Suppressor macrophage treated with lipopolysaccharide for 4 hours (primary cell): ENCODE measurements at places on chromosomes 1 and 21.

DNA sequence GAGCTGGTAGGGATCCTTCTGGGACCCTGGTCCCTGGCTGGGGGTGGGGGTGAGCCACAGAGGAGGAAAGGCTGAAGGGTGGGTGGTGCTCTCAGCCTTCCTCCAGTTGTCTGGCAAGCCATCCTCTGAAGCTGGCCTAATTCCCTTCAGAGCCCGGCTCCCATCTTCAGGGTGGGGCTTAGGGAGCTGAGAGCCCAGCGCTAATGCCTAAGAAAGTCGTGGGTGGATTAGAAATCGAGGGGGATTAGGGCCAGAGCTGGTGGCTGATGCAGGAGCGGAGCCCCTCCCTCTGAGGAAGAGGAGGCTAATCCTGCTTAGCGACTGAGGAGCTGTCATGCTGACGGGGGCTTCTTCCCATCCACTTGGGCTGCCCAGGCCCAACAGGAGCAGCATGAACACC, 30.8 kb upstream of the DMBX1 start:
- DNase-seq: no peak

- DNase-seq: no peak
Observed at GRCh38 chr1:6918186-6918924, 133.1 kb downstream of the CAMTA1 start.

DNA sequence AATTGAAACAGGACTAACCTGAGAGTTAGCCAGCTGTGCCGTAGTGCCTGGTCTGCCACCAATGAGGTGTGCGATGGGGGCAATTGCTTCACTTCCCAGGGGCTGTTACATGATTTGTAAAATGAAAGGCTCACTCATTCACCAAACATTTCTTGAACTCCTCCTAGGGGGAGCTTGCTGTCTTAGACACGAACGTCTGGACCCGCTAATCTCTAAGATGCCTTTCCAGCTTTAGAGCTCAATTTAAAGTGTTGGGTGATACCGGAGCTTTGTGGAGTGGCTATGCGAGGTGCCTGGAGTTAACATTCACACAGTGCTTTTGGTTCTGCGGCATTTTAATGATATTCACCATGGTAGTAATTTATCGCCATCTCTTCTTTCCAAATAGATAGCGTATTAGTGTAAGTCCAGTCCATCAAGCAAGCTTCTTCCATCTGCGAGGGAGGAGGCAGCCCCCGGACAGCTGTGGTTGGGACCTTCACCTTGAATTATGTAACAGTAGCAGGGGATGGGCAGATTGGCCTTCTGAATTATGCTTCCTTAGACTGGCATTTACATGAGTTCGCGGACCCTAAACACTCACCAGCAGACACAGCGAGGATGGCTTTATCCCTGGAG, 179.9 kb downstream of the ADSS2 start:
- no peak for DNase-seq

GRCh38 chr1:204961765-204962419, 81.1 kb upstream of the CNTN2 start:
- no peak for DNase-seq

DNA sequence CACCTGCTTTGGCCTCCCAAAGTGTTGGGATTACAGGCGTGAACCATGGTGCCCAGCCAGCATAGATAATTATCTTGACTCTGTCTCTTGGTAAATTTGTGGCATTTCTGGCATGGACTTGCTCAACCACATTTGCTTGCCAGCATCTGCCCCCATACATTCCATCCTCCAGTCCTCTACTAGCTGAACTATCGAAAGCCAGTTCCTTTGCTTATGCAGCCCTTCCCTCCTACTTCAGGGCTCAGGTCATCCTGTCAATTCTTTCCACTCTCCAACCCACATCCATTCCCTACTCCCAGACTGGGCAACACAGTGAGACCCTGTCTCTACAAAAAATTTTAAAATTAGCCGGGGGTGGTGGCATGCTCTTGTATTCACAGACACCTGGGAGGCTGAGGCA, 13.0 kb upstream of the UQCRHL start:
- no peak for DNase-seq
